Mucosa of gallbladder (tissue), 1 donor: ENCODE measurements at places on chromosomes 12 and 14. TPM values are rescaled to one million over a fixed set of nuclear protein-coding genes. Genes with fewer than 3 reads are reported as not detected.

TMEM119 gene
- total RNA-seq, result 10.6 TPM

BCAT1 gene
- 18.3 TPM for total RNA-seq

SPTLC2 gene
- total RNA-seq, result 44.2 TPM

GPD1 gene
- total RNA-seq, result 21.5 TPM

ADAMTS20 gene
- not detected for total RNA-seq

BCL7A gene
- 17.7 TPM for total RNA-seq

CDH24 gene
- 22.1 TPM for total RNA-seq

RASSF9 gene
- 1.9 TPM for total RNA-seq

GARIN6 gene
- not detected for total RNA-seq

KRT82 gene
- total RNA-seq, result not detected

DNA sequence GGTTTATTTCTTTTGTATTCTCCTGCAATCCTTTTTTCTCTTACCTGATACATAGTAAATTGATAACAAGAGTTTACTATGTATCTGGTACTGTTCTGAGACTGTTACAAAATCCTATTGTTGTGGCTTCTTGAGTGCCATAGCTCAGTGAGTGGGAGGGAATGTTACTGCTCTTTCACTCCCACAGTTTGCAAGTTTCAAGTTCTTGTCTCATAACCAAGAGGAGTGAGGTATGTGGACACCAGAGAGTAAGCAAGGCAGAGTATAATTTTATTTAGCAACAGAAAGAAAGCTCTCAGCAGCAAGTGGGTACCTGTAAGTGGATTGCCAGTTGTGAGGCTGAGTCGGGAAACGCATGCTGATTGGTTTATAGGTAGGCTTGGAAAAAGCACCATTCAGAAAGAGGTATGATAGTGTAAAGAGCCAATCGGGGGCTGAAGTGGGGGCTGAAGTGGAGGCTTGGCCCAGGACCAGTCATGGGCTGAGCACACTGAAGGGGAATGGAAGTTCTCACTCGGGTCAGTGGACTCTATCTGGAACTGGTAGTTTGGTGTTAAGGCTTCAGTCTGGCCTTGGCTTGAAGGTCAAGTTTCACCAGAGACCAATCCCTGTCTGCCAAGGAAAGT is 850.8 kb downstream of the TMTC2 start:
- DNase-seq, result no peak

- DNase-seq, result peak; percentile 31
Measured at GRCh38 chr14:100824091-100824551, 1.8 kb upstream of the MEG3 start.

DNA sequence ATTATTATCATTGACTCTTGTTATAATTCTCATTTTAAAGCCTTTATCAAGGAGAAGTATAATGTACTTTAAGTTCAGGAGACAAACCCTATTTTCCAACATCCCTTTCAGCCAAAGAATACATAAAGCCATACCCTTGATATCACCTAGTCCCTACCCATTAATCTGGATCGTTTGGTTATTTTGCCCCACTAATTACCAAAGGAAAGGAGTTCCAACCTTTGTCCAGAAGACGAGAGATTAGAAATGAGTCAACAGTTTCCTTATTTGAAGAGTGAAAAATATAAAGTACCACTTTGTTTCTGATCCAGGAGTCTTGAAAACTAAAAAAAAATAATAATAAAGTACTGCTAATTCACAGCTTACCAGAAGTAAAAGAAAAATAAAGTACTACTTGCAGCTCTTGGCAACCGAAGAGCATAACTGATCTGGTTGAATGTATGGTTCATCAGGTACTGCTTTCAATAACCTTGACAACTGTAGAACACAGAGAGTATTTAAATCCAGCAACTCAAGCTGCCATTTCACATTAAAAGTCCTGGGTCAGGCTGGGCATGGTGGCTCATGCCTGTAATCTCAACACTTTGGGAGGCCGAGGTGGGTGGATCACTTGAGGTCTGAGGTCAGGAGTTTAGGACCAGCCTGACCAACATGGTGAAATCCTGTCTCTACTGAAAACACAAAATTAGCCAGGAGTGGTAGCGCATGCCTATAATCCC is 33.7 kb downstream of the LIMA1 start:
- DNase-seq, result no peak

DNA sequence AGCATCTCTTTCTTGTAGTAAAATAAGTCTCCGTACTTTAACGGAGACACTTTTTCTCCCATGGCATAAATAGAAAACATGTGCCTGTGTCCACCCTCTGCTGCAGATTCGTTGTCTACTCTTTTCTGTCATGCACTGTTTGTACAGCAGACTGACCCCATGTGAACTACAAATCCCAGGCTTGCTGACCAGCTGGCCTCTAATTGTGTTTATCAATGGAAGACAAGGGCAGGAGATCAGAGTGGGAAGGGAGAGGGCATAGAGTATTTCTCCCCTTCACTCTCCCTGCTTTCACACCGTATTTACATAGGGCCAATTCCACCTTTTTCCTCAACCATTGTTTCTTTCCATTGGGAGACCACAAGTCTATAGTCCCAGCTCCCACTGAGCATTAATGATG is 31.0 kb upstream of the TMTC2 start:
- DNase-seq, result no peak

DNA sequence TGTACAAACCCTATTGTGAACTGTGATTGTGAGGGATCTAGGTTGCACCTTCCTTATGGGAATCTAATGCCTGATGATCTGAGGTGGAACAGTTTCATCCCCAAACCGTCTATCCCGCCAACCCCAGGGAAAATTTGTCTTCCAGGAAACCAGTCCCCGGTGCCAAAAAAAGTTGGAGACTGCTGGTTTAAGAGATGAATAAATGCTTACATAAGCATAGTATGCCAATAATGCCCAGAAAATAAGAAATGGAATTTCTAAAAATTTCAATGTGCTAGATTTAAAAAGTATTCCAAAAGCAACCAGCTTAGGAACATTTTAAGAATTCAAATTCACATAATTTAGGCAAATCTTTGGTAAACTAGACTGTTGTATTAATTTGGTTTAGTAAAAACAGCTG is 5.4 kb upstream of the RNU6-8 start:
- DNase-seq, result no peak

DNA sequence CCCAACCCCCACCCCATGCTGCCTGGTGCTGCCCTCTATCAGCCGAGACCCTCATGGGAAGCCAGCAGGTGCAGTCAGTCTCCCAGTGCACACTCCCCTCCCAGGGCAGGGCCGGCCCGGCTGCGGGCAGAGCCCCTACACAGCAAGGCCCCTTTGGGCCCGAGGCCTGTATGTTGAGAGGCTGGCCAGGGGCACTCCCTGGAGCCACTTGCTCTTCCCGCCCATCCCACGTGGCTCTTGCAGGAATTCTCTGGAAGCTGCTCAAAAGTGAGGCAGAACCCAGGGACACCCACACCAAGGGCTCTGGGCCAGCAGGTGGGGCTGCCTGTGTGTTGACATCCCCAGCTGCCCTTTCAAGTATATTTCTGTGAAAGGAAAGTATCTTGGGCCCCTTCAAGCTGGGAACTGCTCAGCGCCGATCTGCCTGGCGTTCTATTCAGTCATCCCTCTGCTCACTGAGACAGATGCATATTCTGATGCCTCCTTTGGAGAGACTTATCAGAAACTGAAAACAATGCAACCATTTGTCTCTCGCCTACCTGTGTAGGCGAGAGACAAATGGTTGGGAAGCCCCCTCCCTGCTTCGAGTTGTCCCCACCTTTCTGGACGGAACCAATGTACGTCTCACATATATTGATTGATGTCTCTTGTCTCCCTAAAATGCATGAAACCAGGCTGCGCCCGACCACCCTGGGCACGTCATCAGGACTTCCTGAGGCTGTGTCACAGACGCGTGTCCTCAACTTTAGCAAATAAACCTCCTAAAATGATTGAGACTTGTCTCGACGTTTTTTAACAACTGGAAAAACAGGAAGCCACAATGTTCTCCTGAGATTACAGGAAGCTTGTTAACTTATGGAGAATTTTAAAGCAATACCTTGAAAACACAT is 6.0 kb downstream of the GPR132 start:
- no peak for DNase-seq

DNA sequence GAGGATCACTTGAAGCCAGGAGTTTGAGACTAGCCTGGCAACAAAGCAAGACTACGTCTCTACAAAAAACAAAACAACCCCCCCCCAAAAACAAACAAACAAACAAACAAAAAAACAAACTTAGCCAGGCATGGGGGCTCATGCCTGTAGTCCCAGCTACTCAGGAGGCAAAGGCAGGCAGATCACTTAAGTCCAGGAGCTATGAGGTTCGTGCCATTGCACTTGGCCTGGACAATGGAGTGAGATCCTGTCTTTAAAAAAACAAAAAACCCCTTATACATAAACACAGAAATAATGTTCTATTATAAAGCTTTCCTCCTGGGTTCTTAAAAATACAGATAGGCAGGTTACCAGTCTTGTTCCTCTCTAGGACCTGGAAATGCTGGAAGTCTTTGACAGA is 1.6 kb downstream of the GTSF1 start:
- no peak for DNase-seq

- no peak for DNase-seq
Measured at GRCh38 chr12:88433997-88434703, 146.1 kb downstream of the KITLG start.

- DNase-seq, result no peak
Measured at GRCh38 chr12:49794811-49795653, 33.2 kb downstream of the NCKAP5L start.

GRCh38 chr14:101230161-101230850 is 326.8 kb upstream of the RTL1 start:
- no peak for DNase-seq

GRCh38 chr12:97984436-97984835 is 521.8 kb downstream of the RMST start:
- no peak for DNase-seq

- DNase-seq, result peak; percentile 81
Measured at GRCh38 chr12:47458279-47458678, 247.6 kb downstream of the RPAP3 start.

GRCh38 chr12:89575374-89575773 is 49.5 kb upstream of the POC1B start:
- DNase-seq, result no peak

DNA sequence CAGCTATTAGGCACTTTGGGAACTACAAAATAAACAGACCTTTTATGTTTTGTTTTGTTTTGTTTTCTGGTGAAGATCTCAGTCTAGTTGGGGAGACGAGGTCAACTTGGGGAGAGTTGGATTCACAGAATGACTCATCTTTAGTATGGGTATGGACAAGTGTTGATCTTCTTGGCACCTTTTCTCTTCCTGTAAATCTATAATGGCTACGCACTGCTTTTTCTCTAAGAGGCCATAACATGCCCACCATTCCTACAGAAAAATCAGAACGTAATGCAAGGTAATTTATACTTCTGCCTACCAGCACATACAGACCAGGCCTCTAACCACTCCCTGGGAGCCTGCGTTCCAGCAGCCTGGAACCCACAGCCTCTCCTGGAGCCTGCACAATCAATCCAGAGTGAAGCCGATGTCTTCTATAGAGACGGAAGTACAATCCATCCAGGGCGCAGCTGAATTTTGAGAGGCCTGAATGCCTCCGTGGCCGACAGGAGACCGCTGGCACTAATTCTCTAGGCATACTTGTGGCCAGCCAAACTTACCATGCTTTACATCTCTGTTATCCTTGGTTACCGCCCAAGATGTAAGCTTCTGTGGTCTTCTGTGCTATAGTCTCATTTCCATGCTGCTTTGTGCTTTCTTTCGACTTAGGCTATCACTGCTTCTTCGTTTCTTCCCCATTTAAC is 717 bp downstream of the PPHLN1 start:
- DNase-seq, result no peak

- DNase-seq, result no peak
Measured at GRCh38 chr14:53900499-53900898, 56.1 kb downstream of the BMP4 start.

DNA sequence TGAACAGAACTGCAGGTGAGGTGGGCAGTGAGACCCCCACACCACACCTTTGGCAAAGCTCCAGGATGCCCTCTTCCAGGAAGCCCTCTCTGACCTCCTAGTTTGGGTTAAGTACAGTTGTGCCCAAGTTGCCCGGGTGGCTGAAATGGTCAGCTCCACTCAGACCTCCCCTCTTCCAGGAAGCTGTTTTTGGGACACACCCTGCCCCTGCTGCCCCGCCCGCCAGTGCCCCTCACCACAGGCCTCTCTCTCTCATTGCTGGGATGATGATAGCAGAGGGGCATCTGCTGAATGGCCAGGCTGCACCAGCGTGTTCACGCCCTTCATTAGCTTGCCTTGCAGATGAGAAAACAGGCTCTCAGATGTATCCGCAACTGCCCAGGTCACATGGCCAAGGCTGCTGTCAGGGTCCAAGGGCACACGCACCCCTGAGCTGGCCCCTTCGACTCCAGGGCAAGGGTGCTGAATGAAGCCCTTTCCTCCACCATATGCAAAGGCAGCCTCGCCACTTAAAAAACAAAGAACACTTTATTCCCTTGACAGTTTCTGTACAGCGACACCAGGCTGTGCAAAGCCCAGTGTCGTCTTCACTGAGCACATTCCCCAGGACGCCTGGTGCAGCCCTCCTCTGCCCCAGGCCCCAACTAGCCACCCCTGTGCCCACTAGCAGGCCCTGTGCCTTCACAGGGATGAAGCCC is 15.5 kb downstream of the SLC25A29 start:
- DNase-seq, result no peak

GRCh38 chr12:11553871-11554533 is 95.5 kb upstream of the ETV6 start:
- DNase-seq, result peak; percentile 58

GRCh38 chr12:29957835-29958234 is 174.1 kb upstream of the TMTC1 start:
- DNase-seq, result no peak

DNA sequence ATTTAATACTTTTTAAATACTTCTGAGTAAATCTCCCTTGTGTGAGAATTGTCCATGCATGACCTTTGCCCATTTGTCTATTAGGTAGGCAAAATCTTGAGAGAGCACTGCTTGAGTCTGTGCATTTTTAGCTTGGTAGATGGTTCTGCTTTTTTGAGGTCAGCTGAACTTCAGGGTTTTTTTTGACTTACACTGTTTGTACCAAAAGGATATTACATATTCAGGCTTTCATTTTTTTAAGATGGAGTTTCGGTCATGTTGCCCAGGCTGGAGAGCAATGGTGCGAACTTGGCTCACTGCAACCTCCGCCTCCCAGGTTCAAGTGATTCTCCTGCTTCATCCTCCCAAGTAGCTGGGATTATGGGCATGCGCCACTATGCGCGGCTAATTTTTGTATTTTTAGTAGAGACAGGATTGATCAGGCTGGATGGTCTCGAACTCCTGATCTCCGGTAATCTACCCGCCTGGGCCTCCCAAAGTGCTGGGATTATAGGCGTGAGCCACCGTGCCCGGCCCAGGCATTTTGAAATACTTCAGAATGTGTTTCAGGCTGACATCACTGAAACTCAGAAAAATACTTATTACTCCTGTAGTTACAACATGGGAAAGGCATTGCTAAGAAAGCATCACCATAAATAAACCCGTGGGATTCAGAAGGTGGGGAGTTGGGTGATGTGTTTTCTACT is 11.1 kb downstream of the RASSF3 start:
- no peak for DNase-seq
